ENCODE measurements at places on chromosomes 2 and 18.

GRCh38 chr18:44741085-44741484 lies 60.4 kb downstream of the SETBP1 start:
- DNase-seq, result no peak

- DNase-seq, result no peak
Observed at GRCh38 chr2:190561094-190561493, 26.6 kb upstream of the NEMP2 start.

DNA sequence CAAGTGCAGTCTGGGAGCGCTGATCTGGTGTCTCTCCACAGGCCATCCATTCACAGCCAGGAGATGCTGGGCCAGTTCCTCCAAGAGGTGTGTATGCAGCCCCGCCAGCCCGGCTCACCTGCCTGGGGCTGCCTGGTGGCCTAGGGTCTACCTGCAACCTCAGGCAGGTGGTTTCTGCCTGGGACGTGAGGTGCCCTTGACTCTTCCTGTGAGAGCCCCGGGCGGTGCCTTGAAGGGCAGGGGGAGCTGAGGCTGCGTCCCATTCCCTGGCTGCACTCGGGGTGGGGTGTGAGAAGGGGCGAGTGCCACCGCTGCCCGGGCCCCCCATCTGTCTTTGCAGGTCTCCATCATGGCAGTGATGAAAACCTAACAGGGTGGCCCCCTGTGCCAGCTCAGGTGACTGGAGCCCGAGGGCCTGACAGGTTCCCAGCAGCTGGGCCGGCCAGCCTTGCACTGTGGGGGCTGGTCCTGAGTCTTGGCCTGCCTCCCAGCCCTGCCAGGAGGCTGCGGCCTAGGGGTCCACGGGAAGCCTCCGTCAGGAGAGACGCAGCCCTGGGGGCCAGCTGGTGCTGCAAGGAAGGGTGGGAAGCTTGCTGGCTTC lies 11.9 kb downstream of the CAPN10 start:
- no peak for DNase-seq

DNA sequence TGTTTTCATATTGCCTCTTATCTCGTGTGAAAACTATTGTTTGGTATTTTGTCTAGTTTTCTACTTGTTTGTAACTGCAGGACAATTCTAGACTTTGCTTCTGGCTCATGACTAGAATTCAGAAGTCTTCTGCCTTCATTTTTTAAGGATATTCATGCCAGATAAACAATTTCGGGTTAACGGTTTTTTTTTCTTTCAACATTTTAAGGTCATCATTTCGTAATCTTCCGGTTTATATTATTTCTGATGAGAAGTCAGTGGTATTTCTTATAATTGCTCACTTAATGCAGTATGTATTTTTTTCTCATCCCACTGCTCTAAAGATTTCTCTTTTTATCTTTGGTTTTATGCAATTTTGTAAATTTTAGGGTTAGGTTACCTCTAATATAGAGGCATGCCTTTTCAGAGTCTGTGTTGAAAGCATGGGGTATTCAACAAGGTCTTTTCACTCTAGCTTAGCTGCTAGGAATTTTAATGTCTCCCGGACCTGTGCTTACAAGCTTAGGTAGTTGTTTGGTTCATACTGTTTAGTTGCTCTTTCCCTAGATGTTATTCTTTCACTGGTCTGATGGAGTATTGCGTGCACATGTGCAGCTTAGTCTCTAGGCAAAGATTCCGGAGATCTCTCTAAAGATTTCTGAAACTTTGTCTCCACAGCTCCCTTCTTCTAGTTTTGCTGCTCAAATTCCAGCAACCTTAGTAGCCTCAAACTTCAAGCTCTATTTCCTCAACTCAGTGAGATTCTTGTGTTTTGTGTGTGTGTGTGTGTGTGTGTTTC lies 198.1 kb downstream of the MCFD2 start:
- no peak for DNase-seq

DNA sequence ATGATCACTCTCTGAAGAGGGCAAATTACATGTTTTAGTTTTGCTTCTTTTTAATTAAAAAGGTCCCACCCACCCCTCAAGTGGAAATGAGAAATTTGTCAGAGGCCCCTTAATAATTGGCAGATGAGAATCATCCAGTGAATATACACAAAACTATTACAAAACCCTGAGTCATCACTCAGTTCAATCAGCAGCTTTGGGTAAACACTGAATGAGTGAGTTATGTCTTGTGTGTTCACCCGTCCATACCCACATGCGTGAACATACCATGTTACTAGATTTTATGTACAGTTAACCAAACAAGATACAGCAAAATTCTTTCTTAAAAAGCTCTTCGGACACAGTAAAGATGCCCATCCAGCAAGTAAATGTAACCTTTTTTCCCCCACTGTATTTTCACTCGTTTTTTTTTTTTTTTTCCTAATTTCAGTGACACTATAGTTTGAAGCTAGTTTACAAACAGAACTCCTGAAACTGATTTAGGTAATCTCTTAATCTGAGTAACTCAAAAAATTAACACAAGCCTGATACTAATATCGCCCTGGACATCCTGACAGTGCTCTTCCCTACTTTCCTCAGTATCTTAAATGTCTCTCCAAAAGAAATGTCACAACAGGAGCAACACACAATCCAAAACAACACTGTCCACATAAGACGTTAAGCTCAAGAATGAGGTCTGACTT lies 1.4 kb downstream of the PSME4 start:
- DNase-seq, result no peak

DNA sequence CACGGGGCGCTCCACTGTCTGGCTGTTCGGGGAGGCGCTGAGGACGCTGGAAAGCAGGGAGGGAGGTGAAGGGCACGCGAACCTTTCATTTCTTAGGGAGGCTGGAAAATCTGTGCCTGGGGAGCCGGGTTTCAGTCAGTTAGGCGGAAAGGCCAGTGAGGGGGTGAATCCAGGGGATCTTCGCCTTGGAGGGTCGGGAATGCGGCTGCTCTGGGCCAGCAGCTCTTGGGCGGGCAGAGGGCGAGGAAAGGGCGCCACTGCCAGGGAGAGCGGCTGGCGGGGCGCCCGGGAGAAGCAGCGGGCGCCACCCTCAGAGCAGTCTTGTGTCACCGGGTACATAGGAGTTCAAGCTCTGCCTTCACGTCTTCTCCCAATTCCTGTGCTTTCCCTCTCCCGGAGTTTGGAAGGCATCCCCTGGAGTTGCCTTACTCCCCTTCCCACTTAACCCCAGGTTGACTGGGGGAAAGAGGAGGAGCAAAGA lies 1.4 kb downstream of the CCDC85A start:
- no peak for DNase-seq

DNA sequence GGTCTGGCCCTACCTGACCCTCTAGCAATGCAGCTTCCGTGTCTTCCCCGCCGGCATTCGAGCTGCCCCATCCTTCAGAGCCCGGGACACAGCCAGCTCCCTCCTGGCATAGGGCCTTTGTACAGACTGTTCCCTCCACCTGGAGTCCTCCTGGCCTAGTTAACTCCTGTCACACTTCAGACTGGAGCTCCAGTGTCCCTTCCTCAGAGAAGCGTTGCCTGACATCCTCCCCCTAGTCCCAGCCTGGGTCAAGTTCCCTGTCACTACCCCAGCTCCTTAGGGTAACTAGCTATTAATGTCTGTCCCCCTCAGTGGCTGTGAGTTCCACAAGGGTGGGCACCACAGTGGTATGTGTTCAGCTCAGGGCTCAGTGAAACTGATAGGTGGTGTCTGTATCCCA lies 45.5 kb upstream of the LOXHD1 start:
- no peak for DNase-seq

GRCh38 chr18:47513614-47514013 lies 262.2 kb upstream of the SKOR2 start:
- no peak for DNase-seq

DNA sequence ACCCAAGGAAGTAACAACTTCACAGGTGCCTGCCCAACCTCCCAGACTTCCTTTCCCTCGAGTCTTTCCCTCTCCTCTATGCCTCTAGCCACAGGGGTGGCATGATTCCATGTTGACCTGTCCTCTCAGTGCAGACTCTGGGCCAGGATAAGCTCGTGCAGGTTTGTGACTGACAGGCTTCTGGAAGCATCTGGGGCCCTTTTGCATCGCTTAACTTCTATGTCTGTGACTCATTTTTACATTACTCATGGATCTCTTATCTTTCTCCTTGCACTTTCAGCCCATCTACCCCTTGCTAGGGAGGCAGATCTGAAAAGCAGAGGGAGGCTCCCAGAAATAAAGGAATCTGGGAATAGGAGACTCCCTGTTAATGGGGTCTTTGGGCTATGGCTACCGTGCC lies 98.5 kb upstream of the RIOK3 start:
- DNase-seq, result no peak

DNA sequence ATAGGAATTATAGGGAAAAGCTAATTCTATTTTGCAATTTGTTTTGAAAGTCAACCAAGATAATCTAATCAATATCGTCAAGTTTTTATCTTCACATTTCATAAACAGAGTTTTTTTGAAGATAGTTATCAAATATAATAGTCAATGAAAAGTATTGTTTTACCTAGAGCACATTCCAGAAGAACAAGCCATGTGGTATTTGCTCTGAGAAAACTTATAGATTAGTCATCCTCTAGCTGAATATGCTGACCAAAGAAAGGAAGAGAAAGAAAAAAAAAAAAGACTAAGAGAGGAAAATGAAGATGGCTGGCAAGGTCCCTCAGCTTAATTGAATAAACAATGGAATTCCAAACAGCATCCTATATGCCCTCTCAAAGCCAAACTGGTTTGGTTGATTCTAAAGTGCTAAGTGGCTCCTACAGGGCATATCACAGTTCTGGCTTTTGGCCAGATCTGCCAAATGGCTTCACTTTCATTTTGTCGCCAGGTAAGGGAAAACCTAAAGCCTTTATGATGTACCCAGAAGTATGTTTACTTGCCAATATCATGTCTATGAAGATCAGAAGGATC lies 132.6 kb downstream of the VWC2L start:
- no peak for DNase-seq
